ENCODE measurements at places on chromosomes 2 and 18. TPM values are rescaled to one million over a fixed set of nuclear protein-coding genes. Genes with fewer than 3 reads are reported as not detected.

GRCh38 chr2:118371515-118371914 is 283.2 kb downstream of the INSIG2 start:
- DNase-seq: no peak
- H3K4me3 ChIP-seq: no peak overlapping the region
- H3K4me1 ChIP-seq: no peaks in the 10 kb centered on the region
- no peak overlapping the region for H3K27ac ChIP-seq
- H3K36me3 ChIP-seq: no peaks in the 10 kb centered on the region
- peaks cover 3% of the 10 kb centered on the region for H3K27me3 ChIP-seq

DNA sequence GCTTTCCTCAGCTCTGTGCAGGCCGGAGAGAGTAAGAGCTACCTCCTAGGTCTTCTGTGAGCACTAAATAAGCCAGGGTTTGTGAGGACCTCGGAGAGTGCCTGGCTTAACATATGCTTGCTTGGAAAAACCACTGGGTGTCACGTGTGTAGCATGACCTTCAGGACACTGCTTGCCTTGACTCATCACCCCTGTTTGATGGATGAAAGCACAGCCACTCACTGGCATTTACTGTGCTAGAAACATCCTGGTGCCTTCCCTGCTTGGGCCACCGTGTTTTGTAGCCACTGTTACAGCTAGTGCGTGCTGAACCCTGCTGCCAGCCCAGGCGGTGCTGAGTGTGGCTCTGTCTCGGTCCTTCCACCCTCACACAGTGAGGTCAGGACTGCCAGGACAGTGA is 34.8 kb upstream of the ITM2C start:
- peaks cover 18% of the 10 kb centered on the region for H3K4me1 ChIP-seq
- H3K4me3 ChIP-seq: no peak overlapping the region
- peaks cover 53% of the 10 kb centered on the region for H3K27me3 ChIP-seq
- no peak overlapping the region for H3K27ac ChIP-seq

DNA sequence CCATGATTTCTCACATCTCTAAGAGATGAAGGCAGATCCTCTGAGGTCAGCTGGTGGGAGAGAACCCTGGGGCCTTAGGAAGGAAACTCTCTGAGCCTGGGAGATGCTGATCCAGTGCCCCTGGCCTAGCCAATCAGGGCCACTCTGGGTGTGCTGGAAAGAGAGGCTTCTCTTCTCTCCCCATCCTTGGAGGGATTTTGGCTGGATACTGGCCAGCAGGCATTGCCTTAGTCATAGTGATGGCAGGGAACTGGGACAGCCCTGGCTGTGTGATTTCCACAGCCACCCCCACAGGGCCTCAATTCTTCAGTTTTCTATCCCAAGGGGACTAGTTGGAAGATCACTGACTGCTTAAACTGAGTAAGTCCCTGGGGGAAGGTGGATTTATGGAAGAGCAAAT is 26.6 kb upstream of the PLB1 start:
- no peaks in the 10 kb centered on the region for H3K36me3 ChIP-seq
- DNase-seq: no peak
- no peak overlapping the region for H3K4me3 ChIP-seq
- peaks cover 7% of the 10 kb centered on the region for H3K27me3 ChIP-seq

DNA sequence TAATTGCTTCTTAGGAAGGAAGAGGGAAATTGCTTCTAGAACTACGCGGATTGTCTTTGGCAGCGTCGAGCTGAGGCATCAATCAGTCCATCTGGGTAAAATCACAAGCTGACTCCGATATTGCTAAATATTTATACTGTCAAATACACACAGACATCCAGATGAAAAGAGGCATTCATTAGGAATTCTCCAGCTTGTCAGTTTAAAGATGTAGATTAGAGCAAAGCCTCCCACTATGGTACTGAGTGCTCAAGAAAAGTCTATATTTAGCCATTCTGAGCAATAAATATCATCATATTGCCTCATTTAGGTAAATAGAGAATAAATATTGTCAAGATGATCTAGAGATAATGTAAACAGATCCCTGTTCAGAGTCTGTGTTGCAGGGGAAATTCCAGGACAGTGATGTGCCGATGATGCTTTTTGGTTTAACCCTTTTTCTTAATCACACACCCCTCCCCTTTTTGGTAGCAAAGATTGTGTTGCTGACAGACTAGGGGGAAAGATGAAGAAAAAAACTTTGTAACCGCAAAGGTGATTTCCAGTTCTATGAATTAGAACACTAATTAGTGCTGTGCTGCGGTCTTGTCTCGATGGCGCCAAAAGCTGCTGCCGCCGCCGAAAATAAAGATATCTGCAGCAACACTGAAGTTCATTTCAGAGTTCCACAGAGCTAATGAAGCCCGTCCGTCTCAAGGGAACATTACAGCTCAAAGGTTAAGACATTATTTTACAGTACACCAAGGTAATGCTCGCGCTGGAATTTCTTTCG is 171.8 kb downstream of the PTGR3 start:
- no peaks in the 10 kb centered on the region for H3K4me1 ChIP-seq
- DNase-seq: no peak
- H3K4me3 ChIP-seq: no peak overlapping the region
- H3K27me3 ChIP-seq: no peaks in the 10 kb centered on the region
- H3K36me3 ChIP-seq: no peaks in the 10 kb centered on the region

DNA sequence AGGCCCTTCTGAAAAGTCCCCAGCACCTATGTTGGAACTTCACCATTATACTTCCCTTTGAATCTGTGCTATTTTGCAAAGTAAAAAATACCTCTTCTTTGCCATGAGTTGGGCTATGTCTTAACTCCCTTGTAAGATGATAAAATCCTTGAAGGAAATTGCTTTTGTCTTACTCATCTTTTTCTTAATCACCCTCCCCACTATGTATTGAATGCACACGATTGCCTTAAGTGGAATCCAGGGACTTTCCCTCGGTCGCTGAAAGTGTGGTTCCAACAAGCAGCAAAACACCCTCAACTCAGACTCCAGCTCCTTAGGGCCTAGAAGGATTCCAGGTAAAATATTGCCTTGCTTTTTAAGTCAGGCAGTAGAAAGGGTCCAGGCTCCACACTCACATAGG is 173.2 kb upstream of the ARL4C start:
- H3K27ac ChIP-seq: no peak overlapping the region
- H3K36me3 ChIP-seq: no peaks in the 10 kb centered on the region
- no peaks in the 10 kb centered on the region for H3K4me1 ChIP-seq
- H3K4me3 ChIP-seq: no peak overlapping the region

GRCh38 chr2:120804459-120804858 is 68.8 kb downstream of the GLI2 start:
- no peak for DNase-seq
- no peak overlapping the region for H3K27ac ChIP-seq
- no peaks in the 10 kb centered on the region for H3K4me1 ChIP-seq
- no peaks in the 10 kb centered on the region for H3K27me3 ChIP-seq
- no peaks in the 10 kb centered on the region for H3K36me3 ChIP-seq
- H3K4me3 ChIP-seq: no peak overlapping the region

B3GNT7 gene
- total RNA-seq: 0.34 TPM
